Heart right ventricle (tissue), 16 donors: ENCODE measurements at places on chromosomes 12 and 14.

DNA sequence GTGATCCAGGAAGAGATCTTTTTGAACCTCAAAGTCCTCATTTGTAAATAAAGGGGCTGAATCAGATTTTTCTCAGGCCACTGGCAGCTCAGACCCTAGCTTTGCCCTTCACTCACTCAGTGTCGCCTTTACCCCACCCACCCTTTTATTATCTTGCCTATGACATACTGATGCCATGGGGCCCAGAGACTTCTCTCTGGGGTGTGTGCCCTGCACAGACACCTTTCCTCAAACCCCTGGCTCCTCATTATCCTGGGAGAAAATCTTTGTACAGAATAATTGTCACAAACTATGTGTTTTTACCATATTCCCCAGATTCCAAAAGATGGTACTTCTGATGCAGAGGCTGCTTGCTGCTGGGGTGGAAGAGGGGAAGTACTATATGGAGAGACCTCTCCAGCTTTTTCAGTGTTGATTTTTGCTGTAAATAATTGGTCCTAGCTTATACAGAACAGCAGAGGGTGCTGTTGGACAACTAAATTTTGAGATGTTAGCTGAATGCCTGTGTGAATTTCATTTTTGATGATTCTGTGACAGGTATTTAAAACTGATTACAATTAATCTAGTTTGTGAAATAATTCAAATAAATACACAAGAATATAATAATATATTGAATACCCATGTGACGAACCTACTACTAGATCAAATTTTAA is 53.9 kb upstream of the DCD start:
- DNase-seq: no peak

- no peak for DNase-seq
These were observed 126.0 kb upstream of the KITLG start for GRCh38 chr12:88706286-88706685.

- no peak for DNase-seq
These were observed 5.4 kb downstream of the AP1G2 start for GRCh38 chr14:23561873-23562821.

- DNase-seq: no peak
These were observed 42.1 kb downstream of the TMTC3 start for GRCh38 chr12:88184196-88184595.

DNA sequence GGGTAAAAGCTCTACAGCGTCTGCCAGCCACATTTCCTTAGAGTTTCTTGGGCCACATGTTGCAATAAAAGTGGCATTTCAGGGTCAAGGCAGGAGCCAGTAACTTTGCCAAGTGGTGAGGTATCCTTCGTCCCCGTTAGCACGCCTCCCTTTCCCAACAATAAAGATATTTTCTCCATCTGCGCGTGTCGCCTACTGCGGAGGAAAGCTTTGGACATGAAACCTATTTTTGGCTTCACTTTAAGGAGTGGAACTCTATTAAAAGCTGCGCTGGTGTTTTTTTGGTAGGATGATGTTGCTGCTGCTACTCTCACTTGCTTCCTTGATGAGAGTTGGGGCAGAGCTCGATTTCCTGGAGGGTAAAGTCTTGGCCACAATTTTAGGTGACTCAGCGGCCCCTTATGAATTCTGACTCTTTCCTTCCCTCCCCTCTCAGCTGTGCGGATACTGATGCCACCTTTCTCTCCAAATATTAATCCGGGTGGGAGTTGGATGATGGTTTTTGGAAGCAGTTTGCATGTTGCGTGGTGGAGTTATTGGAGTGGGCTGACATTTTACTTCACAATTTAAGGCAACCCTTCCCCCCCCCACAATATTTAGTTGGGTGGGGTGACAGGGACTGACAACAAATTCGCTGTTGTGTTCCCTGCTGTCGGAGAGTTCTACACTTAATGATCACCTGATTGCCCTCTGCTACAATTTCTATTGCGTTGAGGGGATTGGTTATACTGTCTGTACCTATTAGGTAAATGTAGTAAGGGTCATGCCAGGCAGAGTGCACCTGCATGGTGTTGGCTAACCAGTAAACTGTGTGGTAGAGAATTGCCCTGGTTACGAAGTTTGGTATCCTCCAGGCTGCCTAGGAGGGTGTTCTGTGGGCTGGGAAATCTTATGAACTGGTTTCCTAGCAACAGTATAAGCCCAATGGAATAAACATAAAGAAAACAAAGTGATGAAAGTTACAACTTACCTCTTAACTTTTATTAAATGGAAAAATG is 1.1 kb downstream of the CCDC91 start:
- peak; percentile 9 for DNase-seq

- no peak for DNase-seq
These were observed 303.2 kb upstream of the LRFN5 start for GRCh38 chr14:41303506-41303905.

DNA sequence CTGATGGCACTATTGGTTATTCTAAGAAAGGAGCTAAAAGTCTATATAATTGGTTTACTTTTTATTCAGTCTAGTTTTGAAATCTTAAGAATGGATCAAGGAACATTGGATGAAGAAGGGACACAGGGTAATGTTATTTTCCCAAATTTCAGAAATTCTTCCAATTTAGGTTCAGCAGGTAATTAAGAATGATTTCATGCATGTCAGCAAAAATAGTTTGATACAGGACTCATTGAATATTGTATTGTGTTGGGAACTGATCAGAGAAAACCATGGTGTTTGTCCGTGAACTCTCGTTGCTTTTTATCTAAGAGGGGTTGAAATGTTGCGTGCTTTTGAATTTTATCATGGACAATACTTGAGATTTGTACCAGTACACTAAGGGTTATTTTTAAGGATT is 58.6 kb downstream of the PDE3A start:
- DNase-seq: no peak

- no peak for DNase-seq
These were observed 425.0 kb downstream of the SNAPC1 start for GRCh38 chr14:62187265-62187664.

DNA sequence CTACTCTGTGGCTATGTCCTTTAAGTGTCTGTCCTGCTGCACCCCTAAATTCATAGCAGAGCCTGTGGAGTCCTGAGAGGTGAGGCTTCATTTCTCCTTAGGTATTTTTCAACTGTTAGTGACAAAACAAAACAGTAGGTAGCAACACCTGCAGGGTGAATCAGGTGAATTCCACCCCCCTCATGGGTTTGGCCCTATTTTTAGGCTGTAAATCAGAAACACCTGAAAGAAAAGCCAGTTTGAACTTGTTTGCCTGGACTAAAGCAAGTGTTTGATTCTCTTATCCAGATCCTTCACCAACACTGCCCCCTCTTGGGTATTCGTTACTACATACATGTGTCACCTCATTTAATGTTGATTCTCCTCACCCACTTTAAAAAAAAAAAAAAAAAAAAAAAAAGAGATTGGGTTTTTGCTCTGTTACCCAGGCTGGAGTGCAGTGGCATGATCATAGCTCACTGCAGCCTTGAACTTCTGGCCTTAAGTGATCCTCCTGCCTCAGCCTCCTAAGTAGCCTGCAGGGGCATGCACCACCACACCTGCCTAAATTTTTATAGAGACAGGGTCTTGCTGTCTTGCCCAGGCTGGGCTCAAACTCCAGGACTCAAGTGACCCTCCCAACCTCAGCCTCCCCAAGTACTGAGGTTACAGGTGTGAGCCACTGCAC is 10.3 kb downstream of the TBPL2 start:
- DNase-seq: peak; percentile 51

- no peak for DNase-seq
These were observed 1.5 kb upstream of the GALNT6 start for GRCh38 chr12:51392556-51393237.

DNA sequence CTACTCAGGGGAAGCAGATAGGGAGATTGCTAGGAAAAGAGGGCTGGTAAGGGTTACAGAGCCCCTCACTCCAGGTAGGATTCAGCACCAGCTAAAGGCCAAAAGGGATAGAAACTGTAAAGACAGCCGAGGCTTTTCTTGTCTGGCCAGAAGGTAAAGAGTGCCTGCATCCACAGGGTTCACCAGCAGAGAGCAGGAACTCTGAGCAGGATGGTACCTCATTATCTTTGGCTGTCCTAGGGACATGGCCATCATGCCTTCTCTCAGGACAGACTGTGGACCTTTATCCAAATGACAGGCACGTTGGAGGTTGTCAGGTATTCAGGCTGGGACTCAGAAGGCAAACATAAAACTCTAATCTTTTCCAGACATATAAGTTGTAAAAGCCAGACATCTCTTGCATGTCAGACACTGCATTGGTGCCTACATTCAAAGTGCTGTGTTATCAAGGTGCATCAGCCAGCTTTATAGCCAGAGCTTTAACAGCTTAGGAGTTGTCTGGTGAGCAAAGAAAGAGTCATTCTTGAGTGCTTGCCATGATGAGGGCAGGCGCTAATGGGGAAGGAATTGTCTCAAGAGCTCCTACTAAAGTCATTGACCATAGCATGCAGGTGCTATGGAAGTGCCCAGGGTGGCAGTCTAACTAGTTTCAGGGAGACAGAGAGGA is 89.5 kb downstream of the PELI2 start:
- DNase-seq: no peak

GRCh38 chr12:1382826-1383225 is 211.6 kb downstream of the FBXL14 start:
- no peak for DNase-seq

- peak; percentile 42 for DNase-seq
These were observed 27.8 kb downstream of the AACS start for GRCh38 chr12:125092872-125093680.

DNA sequence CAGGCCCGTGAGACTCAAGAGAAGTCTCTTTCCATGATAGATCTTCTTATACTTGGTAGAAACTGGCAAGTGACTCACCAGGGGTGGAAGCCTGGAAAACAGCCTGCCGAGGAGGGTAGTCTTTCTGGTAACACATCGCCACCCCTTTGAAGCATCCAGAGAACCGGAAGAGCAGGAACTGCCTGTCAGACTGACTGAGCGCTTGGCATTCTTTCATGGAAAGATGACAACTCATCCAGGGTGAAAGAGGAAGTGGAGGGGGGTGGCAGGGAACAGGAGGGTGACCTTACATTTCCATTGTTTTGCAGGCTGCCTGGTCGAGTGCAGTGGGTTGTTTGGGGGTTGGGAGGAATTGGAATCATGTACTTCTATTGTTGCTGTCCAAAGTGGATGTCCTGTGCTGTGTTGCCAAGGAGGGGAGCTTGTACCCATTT is 34.5 kb downstream of the PRKCH start:
- DNase-seq: peak; percentile 80

GRCh38 chr14:32510815-32511214 is 181.7 kb downstream of the AKAP6 start:
- no peak for DNase-seq

DNA sequence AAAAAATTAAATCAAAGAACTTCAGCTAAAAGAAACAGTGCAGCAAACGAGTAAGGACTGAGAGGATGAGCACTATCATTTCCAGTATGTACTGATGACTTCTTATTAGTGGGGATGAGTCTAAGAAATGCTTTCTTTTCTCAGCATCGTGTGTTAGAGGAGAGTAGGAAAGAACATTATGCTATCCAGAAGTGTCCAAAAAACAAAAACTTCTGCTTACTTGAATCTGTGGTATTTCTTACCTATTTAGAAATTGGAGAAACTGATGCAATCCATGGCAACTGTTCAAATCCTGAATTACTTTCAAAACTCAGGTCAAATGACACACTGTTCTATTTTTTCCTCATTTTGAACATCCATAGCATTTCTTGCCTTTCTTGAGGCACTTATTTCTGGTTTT is 23.7 kb downstream of the ABCD2 start:
- DNase-seq: no peak

DNA sequence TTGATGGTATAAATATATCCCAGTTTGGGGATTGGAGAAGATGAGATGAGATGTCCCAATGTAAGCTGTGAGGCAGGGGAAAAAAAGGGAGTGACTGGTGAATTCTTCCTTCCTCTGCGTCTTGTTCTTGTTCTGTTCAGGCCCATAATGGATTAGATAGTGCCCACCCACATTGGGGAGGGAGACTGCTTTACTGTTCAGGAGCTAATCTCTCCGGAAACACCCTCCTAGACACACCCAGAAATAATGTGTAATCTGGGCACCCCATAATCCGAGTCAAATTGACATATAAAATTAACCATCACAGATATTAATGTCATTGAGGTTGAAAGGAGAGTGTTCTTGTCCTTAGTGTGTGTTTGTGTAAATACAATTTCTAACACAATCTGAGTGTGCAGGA is 29.3 kb downstream of the ETV6 start:
- DNase-seq: no peak

- DNase-seq: no peak
These were observed 41.0 kb upstream of the NCOR2 start for GRCh38 chr12:124608450-124608870.

GRCh38 chr12:47891356-47891755 is 13.4 kb downstream of the VDR start:
- DNase-seq: no peak

DNA sequence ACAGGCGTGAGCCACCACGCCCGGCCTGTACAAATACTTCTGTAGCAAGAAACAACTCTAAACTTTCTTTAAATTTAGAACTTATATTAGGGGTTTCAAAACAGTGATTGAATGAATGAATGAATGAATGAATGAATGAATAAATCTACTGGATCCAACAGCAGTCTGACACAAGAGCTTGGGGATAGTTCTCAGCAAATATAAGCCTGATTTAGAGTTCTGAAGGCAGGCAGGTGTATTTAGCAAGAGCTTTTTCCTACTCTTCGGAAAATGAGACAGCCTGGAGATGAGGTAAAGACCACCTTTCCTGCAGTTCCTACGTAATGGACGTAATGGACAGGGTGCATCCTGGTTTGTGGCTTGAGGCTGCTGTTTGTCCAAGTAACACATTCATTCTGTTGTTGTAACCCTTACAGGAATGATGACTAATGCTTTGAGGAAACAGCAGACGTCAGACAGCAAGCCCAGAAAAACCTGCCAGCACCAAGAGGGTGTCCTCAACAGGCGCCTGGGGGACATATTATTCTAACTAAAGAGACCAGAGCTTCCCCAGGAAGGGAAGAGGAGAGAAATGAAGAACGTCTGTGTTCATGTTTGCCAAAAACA is 277.4 kb upstream of the SOX5 start:
- no peak for DNase-seq

DNA sequence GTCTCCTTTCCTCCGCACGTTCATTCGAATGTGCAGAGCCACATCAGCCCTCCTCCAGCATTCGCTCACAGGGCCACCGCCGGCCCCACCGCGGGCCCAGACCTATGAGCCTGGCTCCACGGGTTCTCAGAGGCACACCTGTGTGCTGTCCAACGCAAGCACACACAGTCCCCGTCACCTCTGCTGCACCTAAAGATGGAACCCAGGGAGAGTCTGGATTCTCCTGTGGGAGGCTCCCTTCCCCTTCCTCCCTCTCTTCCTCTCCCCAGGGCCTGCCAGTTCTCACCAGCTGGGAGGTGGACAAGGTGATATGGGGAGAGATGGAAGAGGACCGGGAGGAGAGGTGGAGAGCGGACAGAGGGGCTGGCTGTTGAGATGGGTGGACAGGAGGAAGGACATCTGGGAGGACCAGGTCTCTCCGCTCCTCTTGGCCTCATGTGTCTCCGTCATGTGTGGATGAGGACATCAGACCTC is 4.9 kb upstream of the AQP6 start:
- DNase-seq: no peak

- DNase-seq: no peak
These were observed 23.1 kb downstream of the TMED10 start for GRCh38 chr14:75153295-75153694.

DNA sequence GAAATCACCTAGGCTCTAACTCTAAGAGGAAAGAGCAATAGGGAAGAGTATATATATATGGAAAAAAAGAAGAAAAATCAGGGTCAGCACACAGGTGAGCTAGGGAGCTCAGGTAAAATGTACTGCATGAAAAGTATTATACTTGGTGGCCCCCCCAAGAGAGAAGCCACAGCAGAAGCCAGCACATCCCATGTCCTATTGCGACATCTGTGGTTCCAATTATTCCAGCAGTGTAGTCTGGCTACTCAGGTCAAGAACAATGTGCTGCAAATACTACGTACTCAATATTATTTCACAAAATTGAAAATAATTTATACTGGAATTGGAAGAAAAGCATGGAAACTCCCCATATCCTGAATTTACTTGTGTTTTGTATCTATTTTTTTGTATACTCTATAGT is 85.5 kb downstream of the CEP83 start:
- no peak for DNase-seq
